Natural killer cell treated with Interleukin-12 subunit alpha and Interleukin-12 subunit beta and Interleukin-15 and Interleukin-18, amount 100 ng/mL, for 72 hours (primary cell): ENCODE measurements at places on chromosomes 4 and X.

GRCh38 chr4:170004651-170005295 lies 21.4 kb downstream of the MFAP3L start:
- DNase-seq, result no peak

GRCh38 chr4:27233531-27233930 lies 372.9 kb downstream of the STIM2 start:
- DNase-seq, result no peak

GRCh38 chrX:43969504-43970501 lies 3.4 kb downstream of the NDP start:
- DNase-seq, result no peak

DNA sequence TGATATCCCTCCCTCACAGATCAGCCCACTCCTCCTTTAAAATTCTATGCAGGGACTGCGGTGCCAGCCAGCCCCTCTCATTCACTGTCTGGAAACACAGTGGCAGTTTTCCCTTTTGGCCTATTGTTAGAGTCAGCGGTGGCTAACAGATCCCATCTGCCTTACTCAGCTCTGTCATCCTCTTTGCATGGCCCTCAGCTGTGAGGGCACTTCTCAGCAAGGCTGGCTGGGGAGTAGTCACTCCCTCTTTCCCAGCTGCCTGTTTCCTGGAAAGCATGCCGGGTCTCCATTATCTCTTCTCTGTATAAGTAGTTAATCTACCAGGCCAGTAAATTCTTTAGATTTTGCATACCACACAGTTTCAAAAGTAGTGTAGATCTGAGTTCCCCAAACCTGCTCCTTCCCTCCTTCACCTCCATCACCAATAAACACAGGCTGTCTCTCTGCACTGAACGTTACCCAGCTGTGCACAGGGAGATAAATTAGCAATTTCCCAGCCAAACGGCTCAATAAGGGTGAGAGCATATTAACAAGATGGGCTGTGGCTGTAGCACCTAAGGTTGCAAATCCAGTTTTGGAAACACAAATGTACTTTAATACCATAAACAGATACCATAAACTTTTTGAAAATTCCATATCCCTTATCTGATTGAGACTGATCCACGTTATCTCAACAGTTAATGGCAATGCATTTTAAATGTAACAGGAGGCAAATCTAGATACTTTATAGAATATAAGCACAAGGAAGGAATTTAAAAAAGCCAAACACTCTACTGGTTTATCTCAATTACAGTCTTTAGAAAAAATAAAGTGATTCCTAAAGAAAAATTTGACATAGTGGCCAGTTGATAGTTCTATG lies 229.3 kb downstream of the ANKRD50 start:
- no peak for DNase-seq

GRCh38 chr4:7066493-7066892 lies 1.4 kb downstream of the GRPEL1 start:
- DNase-seq, result no peak

DNA sequence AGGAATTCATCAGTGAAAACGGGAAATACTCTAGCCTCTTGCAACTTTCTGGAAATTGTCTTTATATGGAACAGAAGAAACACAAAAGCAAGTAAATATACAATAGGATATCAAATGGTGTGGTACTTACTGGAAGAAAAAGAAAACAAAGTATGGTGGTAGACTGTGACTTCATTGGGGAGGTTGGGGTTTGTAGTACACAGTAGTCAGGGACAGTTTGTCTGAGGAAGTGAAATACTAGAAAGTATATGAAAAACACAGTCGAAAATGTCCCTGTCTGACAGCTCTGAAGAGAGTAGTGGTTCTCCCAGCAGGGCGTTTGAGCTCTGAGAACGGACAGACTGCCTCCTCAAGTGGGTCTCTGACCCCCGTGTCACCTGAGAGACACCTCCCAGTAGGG lies 390.0 kb upstream of the NWD2 start:
- DNase-seq, result no peak

DNA sequence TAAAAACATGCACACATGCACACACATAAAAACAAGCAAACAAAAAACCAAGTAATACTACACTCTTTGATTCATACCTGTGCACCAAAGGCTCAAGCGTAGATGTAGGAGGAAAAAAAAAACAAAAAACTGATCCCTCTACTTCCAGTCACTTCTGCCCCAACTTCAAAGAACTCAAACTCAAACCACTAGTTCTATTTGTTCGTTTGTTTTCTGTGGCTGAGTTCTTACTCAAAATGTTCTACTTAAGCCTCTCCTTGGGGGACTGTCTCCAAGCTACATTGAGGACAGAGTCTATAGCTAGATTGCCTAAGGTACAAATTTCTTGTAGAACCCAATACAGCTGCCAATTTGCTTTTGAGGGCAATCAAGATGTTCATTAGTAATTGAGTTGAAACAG lies 171.0 kb upstream of the ATOH1 start:
- no peak for DNase-seq

GRCh38 chr4:150336676-150337412 lies 245.1 kb upstream of the MAB21L2 start:
- DNase-seq, result no peak

GRCh38 chr4:134961963-134962362 lies 760.4 kb upstream of the PABPC4L start:
- DNase-seq, result no peak

- DNase-seq, result no peak
These were observed 1021.8 kb upstream of the INTU start for GRCh38 chr4:126610933-126611332.

GRCh38 chrX:21974011-21974385 lies 33.5 kb downstream of the SMS start:
- DNase-seq, result no peak

GRCh38 chr4:180947425-180947824 lies 1295.8 kb upstream of the TENM3 start:
- no peak for DNase-seq

DNA sequence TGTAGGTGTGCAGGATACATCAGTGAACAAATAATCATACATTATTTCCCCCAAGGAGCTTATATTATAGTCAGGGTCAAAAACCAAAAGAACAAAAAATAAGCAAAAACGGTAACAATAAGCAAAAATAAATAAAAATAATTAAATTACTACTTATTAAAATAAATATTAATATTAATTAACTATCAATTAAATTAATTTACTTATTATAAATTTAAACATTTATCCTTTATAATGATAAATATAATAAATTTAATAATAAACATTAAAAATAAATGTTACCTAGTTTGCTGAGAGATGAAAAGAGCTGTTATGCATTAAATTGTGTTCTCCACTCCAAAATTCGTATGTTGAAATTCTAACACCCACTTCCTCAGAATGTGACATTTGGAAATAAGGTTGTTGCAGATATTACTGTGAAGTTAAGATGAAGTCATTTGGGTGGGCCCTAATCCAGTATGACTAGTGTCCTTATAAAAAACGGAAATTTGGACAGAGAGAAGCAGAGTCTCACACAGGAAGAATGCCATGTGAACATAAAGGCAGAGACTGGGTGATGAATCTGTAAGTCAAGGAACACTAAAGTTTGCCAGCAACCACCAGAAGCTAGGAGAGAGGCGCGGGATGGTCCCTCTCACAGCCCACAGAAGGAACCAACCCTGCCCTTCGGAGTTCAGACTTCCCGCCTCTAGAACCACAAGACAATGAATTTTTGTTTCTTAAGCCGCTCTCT lies 67.2 kb upstream of the IBSP start:
- DNase-seq, result no peak

- DNase-seq, result no peak
These were observed 252.5 kb upstream of the NEIL3 start for GRCh38 chr4:177057186-177057585.

- no peak for DNase-seq
These were observed 83.6 kb downstream of the CCNG2 start for GRCh38 chr4:77240469-77241066.

GRCh38 chr4:71827826-71828225 lies 43.9 kb upstream of the GC start:
- DNase-seq, result no peak

GRCh38 chrX:1521459-1521956 lies 15.5 kb downstream of the P2RY8 start:
- peak; percentile 77 for DNase-seq

- no peak for DNase-seq
These were observed 65.0 kb downstream of the PHEX start for GRCh38 chrX:22097012-22097694.

DNA sequence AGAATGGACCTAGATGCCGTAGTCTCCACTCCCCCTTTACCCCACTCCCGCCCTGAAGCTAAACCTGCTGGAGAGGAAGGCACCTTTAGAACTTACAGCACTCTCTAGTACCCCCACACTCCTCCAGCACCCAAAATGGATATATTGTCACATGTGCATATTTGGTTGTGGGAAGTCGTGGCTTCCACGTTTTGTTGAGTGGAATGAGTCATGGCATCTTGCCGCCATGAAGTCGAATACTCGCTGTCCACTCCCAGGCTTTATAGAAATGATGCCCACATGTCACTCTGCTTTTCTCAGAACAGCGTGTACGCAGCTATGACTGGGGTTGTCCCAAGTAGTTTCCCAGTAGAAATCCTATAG lies 545 bp downstream of the ABCE1 start:
- DNase-seq, result peak; percentile 62

DNA sequence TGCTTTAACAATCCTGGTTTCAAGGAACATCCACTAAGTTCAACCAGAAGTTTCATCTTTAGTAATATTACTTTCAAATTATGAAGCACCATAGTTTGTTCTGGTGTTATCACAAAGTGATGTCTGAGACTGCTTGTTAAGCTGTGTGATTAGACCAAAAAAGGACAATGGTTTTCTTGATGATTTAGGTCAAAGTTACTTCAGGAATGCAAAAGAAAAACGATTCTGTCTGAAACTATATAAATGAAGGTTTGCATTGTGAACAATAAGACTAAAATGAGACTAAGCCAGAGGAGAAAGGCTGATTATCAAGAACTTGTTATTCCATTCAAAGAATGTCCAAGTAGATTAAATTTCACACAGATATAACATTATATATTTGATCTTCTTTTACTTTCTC lies 122.4 kb upstream of the ETNPPL start:
- DNase-seq, result no peak

DNA sequence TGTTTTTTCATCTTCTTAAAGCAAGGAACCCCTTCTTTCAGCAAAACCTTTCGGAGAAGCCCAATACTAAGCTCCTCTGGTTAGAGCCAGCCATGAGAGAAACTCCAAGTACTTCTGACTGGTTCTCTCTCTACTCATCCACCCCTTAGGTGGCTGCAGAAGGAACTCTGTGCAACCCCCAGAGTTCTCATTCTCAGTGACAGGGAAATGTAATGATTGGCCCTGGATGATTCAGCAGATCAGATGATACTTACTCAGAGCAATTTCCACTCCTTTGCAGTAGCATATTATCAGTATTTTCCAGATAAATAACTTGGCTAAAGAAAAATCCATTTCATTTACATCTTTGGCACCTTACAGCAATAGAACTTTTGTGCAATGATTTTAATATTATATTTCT lies 3.2 kb downstream of the SPP1 start:
- no peak for DNase-seq

- no peak for DNase-seq
These were observed 39.2 kb upstream of the PRDX4 start for GRCh38 chrX:23628131-23628530.

GRCh38 chrX:149570668-149571067 lies 16.6 kb downstream of the MAGEA9B start:
- DNase-seq, result no peak

GRCh38 chrX:153863251-153863991 lies 22.6 kb downstream of the L1CAM start:
- no peak for DNase-seq

- DNase-seq, result no peak
These were observed 15.2 kb downstream of the GATB start for GRCh38 chr4:151745481-151746231.

GRCh38 chr4:5999356-5999755 lies 18.9 kb downstream of the C4orf50 start:
- DNase-seq, result no peak

- no peak for DNase-seq
These were observed 60.3 kb downstream of the ADRA2C start for GRCh38 chr4:3826247-3827172.

GRCh38 chr4:10808591-10808990 lies 124.0 kb upstream of the CLNK start:
- no peak for DNase-seq

DNA sequence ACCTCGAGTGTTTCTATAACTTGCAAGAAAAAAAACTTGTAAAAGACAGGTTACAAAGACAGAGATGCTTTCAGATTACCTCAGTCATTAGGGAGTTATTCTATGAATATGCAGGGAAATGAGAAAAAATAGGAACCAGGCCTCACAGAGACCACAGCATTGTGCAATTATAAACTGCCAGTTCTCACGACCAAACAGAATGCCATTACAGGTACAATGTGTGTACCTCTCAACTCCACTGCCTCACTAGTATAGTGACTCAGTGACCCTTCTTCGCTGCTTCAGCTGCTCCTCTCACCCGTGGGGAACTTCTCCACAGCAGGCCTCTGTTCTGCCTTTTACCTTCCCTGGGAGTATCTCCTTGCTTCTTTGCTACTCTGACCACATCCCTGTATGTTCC lies 2.3 kb upstream of the HTATSF1 start:
- no peak for DNase-seq

DNA sequence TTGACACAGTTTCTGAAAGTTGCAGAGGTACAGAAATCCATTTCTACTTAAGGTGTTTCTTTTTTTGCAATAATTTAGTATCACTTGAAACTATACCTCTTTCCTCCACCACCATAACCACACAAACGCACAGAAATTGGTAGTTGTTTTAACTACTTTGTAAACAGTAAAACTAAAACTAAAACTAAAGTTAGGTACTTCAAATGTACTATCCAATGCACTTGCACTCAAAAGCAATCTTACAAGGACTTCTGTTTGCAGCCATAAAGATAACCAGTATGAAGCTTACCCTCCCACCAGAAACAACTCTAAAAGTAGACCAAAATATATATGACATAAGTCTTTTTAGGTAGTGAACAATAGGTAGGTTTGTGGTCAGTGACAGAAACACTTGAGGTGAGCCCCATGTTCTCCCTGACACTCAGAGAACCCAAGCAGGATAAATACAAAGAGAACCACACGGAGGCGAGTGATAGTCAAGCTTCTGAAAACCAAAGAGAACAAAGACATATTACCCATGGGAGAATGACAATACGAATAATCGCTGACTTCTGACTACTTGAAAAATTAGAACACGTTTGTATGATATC lies 72.2 kb upstream of the VBP1 start:
- no peak for DNase-seq

DNA sequence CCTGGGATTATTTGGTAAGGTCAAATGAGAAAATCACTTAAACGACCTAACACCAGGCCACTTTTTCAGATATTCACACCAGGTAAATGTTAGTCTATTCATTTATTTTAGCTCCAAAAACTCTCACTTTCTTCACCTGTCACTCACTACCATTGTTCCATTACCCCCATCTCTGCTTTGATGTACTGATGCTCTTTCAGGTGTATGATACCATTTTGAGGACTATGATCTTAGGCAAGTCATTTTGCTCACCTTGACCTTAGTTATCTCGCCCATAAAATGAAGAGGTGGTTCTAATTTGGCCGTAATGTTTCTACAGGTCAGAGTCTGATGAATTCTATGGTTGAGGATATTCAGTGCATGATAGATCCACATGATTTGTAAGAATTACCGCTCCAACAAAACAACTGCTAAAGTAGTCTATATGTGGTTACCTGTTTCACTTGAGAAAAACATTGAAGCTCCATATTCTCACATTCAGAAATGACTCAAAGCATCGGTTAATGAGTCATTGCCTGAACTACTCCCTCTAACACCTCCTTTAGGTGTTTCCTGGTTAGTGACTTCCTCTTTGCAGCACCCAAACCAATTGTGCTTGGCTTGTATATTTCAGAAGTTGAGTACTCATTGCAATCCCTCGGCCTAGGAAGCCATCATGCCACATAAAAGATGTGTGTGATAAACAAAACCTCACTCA lies 4.5 kb downstream of the DTHD1 start:
- peak; percentile 86 for DNase-seq

GRCh38 chr4:123068081-123068480 lies 145.7 kb upstream of the NUDT6 start:
- DNase-seq, result no peak
